ENCODE measurements at places on chromosomes 12 and 14.

- no peak for DNase-seq
These were observed 62.4 kb downstream of the SLC15A4 start for GRCh38 chr12:128761379-128761790.

- DNase-seq, result no peak
These were observed 8.6 kb upstream of the GPR68 start for GRCh38 chr14:91252871-91253794.

GRCh38 chr12:508795-509194, 49.1 kb downstream of the B4GALNT3 start:
- no peak for DNase-seq

DNA sequence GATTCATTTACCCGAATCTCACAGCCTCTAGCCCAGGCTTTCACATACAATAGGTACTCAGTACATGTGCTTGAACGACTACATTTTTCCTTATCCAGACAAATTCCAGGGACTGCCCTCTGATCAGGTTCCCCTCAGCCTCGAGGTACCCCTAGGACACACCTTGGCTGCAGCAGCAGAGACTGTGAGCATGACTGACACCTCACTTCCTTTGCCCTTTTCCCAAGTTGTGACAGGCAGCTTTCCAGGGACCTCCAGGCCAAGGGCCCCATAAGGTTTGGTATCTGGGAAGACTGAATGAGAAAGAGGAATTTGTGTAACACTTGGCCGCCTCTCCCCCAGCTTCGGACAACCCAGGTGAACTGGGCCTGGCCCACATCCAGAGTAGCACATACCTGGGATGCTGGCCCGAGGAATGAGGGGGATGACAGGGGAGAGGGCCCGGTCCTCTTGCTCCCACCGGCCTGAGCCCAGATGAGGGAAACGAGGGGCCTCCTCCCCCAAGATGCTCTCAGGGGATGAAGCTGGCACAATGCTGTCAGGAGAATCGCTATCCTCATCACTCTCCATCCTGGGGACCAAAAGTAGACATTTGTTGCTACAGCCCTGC, 10.2 kb upstream of the PRKAG1 start:
- no peak for DNase-seq

DNA sequence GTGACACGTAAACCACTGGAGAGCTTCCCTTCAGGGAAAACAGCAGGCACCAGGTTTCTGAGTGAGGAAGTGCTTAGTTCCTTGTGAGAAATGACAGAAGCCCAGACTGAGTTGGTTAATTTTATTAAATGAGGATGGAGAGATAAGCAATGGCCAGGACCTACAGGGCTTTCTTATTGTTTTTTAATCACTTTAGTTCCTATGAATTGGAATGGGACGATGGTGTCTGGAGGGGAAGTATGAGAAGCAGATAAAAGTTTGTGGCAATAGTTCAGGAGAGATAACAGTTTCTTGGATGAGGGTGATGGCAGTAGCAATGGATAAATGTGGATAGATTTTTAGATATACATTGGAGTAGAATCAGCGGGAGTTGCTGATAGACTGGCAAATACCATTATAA, 86.5 kb upstream of the PTPRR start:
- DNase-seq, result no peak

All from occipital lobe (tissue), 3 donors.